ENCODE measurements at places on chromosomes 2 and 18. TPM values are rescaled to one million over a fixed set of nuclear protein-coding genes. Genes with fewer than 3 reads are reported as not detected.

The KCNF1 gene
- total RNA-seq = 0.63 TPM

The LHCGR gene
- total RNA-seq = 0.32 TPM

The ZNF397 gene
- 33.1 TPM for total RNA-seq

The SYT4 gene
- 0.40 TPM for total RNA-seq

The METTL4 gene
- 8.9 TPM for total RNA-seq

DNA sequence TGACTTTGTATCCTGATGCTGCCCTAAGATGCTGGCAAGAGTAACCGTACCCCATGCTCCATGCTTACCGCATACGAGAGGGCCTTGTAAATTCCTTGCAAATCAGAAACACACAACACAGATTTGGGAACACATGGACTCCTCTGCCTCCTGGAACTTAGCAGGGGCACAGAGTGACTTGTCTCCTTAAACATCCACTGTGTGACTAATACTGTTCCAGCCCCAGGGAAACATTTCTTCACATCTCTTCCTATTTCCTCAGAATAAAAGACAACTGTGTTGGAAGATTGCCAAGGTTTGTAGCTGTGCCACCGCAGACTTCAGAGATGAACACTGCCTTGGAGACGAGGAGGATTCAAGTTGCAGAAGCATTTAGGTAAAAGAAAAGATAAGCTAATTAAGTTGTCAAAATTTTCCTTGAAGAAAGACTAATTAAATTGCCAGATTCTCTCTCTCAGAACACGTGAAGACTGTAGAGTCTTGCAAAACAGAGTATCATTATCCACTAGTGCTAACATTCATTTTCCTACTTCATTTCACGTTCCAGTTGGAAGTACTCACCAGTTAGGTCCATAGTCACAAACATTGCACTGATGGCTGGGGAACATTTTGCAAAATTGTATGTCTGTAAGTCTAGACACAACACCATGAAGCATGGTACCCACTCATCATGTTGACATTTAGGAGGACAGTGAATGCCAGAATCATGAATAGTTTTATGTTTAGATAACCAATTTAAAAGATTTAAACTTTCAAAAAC, 188.8 kb downstream of the TSN start:
- DNase-seq = no peak
